ENCODE measurements at places on chromosomes 2 and 18. TPM values are rescaled to one million over a fixed set of nuclear protein-coding genes. Genes with fewer than 3 reads are reported as not detected.

DNA sequence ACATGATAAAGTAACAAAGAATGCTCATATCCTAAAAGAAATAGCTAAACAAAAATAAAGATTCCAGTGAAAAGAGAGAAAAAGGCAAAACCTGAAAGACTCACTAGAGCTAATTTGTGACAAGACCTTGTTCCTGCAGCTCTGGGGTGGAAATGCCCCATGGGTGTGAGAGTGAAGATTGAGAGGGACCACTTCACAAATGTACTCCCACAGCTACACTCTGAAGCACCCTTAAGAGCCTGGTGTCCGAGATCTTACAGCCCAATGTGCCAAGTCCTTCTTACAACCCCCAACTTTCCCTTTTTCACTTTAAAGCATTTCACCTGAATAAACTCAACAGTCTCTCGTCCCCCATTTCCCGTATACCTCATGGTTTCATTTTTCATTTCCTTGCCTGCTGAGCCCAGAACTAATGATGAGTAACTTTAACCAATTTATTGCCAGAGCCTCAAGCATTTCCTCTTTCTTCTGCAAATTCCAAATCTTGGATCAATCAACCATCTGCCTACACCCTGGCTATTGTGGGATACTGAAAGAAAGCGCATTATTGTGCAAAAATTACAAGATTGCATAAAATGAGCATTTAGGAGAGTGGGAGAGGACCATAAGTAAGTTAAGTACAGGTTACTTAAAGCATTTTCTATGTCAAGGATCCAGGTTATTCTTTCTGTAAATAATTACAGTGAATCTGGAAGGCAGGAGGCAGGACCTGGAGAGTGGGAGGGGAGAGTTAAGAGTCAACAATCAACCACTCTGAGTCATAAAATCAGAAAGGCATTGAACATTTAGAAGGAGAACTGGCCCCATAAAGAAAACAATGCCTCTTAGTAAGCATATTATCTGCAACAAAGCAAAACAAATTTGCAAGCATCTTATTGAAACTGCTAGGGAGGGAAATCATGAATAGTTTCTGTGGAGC lies 804.4 kb upstream of the CELF4 start:
- DNase-seq = no peak

- DNase-seq = no peak
These were observed 170.0 kb upstream of the SIX3 start for GRCh38 chr2:44771522-44771921.

DNA sequence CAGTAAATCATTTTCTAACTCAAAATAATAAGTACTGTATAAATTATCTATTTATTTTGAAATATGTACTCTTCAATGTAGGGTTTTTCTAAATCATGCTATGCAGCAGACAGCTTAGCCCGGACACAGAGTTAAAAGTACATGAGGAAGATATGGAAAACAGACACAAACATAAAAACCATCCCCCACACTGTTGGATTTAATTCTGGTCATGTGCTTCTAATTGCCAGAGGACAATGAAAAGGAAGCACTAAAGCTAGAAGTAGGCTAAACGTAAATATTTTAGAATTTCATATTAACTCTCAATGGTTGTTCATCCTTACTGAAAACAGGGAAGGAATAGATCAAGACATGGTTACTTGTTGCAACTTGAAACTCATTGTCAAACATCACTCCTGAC lies 420.7 kb downstream of the ERBB4 start:
- no peak for DNase-seq

- peak; percentile 47 for DNase-seq
These were observed 17.0 kb upstream of the CD8A start for GRCh38 chr2:86807468-86808275.

DNA sequence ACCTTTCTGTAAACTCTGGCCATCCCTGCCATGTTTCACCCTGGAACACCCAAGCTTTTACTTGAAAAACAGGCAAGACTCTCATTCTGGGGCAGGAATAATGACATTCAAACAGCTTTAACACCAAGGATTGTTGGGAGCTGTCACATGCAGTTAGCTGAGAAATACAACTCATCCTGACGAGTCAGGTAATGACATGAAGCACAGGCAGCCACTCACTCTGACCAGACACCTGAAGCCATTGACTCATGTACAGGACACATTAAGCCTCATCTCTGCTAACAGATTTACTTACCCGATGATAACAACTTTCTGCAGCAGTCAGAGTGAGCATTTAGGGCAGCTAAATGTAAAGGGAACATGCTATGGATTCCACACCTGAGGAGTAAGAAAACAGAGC lies 163.1 kb upstream of the PGAP1 start:
- peak; percentile 45 for DNase-seq

GRCh38 chr2:239727776-239728600 lies 297.2 kb downstream of the NDUFA10 start:
- DNase-seq = no peak

REG3A gene
- 3.6 TPM for total RNA-seq

HNMT gene
- total RNA-seq = 72.7 TPM

FSHR gene
- total RNA-seq = not detected

BCL11A gene
- total RNA-seq = 10.1 TPM
